ENCODE measurements at places on chromosomes 16 and 17. TPM values are rescaled to one million over a fixed set of nuclear protein-coding genes. Genes with fewer than 3 reads are reported as not detected.

DNA sequence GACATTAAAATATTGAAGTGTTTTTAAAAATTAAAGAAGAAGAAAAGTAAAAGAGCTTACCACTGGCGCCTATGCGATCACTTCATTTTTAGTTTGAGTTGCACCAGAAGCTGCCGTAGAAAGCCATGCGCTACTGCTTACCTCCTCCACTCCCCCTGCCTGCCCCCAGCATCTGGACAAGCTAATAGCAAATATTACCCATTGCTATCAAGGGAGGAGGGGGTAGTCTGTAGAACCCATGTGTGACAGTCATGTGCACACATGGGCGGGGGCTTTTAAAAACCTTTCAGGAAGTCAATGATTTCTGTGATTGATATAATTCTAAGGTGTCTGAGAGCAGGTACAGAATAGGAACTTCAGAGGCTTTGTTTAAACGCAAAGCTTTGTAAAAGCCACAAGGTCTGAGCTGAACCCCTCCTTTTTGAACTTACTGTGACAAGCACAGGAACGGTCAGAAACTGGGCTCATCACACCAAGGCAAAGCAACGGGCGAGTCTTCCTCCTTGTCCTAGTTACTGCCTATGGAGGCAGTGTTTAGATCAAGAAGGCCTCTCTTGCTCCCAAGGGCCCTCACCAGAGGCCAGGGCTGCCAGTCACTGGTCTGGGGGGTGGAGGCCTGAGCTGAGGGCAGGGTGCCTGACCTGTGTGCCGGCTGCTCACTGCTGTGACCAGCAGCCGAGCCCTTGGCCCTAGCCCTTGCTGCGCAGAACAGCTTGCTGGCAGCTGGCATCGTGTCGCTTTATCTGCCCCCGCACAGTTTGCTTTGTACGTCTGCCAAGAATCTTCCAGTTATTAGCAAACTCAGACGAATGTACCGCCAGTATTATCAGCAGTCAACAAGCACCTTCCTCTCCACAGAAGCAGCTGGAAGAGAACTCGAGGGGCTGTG is 15.0 kb downstream of the GINS2 start:
- no peak for DNase-seq

KRTAP3-1 gene
- total RNA-seq = 7.9 TPM

MT1G gene
- total RNA-seq = not detected

DNA sequence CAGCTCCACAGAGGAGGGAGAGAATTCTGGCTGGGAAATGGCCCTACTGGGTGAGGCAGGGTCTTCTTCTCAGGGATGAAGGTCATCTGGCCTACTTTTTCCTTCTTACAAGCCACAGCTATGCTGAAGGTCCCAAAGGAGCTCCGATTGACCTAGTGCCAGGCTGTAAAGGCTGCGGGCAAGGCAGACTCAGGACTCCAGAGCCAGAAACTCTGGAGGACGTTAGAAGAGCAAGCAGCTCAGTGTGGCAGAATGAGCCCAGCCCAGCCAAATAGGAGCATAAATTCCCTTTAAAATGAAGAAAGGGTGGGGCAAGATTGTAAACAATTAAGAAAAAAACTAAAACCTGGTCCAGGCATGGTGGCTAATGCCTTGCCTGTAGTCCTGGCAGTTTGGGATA is 20.1 kb upstream of the CNOT1 start:
- no peak for DNase-seq

ITGB3 gene
- 1.2 TPM for total RNA-seq

WNK4 gene
- 3.3 TPM for total RNA-seq

DNA sequence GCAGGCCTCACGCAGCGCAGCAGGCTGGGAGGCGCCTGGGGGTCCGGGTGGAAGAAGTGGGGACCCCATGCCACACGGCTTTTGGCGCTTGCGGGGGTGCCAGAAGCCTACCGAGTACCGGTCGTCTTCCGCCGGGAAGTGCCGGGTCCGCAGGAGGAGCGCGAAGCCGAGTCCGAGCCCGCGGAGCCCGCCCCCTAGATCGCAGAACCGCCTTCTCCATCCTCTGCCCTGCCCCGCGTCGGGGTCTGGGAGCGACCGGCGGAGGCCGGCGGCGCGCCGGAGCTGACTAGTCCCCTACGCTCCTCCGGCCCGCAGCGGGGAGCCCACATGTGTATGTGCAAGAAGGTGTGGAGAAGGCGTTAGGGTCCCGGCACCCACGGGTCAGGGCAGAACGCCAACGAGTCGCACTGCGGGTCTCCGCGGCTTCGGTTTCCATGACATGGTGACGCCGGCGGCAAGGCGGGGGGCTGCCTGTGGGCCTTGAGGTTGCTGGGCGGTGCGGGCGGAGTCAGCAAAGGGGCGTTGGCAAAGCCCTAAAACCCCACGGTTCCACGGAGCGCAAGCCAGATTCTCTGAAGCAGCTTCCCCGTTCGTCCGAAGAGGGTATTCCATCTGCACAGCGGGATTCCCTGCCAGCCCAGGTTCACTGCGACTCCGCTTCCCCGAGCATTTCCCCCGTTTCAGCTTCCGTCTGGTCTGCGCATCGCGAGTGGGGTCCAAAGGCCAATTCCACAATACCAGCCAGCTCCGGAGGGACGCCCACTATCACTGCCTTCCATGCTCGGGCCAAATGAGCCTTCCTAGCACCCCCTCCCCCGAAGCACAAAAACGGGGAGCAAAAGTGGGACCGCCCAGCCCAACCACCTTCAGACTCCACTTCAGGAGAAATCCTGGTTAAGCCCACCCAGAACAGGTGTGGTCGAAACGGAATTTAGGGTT is 2.3 kb upstream of the LHX1 start:
- peak; percentile 59 for DNase-seq

GRCh38 chr16:12781777-12782176 is 21.9 kb downstream of the CPPED1 start:
- no peak for DNase-seq

DNA sequence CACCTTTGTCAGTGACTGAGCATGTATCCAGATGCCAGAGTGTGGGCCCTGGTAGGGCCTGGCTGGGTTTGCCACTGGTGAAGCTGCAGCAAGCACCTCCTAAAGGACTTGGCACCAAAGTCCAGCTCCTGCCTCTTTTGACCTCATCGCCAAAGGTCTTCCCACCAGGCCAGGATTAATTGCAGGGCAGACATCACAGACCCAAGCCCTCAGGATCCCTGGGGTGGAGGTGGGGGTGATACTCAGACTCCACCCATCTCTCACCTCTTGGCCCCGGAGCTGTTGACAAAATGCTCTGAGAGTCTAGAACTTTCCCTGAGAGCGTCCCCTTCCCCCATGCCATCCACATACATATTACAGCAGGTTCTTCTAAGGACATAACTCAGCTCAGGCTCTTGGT is 4.6 kb downstream of the WNT3 start:
- DNase-seq = no peak

- no peak for DNase-seq
Measured at GRCh38 chr16:16857012-16857411, 478.1 kb downstream of the NPIPA7 start.

- no peak for DNase-seq
Measured at GRCh38 chr16:19757026-19757425, 39.0 kb downstream of the IQCK start.

DNA sequence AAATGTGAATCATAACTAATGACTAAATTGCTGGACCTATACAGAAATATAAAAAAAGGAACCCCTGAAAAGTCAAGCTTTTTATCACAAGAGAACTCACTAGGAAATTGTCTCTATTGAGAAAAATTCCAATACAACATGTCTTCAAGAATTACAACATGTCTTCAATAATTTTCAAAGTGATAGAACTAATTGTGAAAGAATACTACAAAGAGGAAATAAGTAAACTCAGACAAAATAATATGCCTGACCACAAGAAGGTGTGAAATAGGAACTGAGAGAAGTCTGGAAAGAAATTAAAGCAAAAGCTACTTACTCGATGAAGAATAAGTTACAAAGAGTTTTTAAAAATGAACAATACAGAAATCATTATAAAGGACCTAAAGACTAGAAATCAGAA is 29.9 kb upstream of the OR1G1 start:
- no peak for DNase-seq

ATP2A1 gene
- 2.3 TPM for total RNA-seq

- DNase-seq = no peak
Measured at GRCh38 chr17:11871773-11872172, 125.5 kb downstream of the ZNF18 start.

GRCh38 chr16:31404353-31405064 is 11.4 kb downstream of the ITGAD start:
- DNase-seq = no peak

GRCh38 chr17:63991611-63992010 is 6.5 kb upstream of the PRR29 start:
- no peak for DNase-seq

- peak; percentile 80 for DNase-seq
Measured at GRCh38 chr17:17613708-17614114, 22.2 kb upstream of the PEMT start.
